ENCODE measurements at places on chromosomes 2 and 18.

DNA sequence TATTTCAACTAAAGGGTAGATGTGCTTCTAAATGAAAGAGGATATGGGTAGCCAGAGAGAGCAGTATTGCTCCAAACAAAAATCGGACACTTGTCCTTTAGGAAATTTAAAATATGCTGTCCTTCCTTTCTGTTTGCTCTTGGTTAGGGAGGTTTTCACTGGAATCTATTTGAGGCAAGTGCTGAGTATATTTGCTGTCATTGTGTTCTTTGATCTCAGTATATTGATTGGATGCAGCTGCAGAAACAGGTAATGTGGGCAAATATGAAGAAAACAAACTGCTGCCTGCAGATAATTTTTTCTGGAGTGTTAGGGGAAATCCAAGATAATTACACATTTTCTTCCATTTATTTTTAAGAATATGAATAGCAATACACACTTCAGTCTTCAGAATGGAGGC is 410.2 kb downstream of the NCKAP5 start:
- no peak for DNase-seq

GRCh38 chr2:203909974-203910373 is 26.6 kb upstream of the ICOS start:
- DNase-seq = no peak

GRCh38 chr18:13271302-13271911 is 52.8 kb downstream of the LDLRAD4 start:
- DNase-seq = no peak

- no peak for DNase-seq
Observed at GRCh38 chr2:11492244-11492643, 26.3 kb upstream of the E2F6 start.

DNA sequence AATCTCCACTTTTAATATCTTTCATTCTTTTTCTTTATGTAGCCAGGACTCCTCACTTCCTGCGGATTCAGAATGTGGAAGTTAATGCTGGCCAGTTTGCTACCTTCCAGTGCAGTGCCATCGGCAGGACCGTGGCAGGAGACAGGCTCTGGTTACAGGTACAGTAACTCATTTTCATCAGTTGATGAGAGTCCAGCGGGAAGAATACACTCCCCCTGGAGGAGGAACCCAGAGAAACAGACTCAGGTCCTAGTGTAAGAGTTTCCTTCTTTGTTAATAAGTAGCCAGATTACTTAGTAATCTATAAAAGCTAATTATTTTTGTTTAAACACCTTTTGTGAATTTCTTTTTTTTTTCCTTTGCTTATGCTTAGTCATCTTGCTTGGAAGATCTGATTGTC is 359.4 kb downstream of the PTPRM start:
- no peak for DNase-seq

DNA sequence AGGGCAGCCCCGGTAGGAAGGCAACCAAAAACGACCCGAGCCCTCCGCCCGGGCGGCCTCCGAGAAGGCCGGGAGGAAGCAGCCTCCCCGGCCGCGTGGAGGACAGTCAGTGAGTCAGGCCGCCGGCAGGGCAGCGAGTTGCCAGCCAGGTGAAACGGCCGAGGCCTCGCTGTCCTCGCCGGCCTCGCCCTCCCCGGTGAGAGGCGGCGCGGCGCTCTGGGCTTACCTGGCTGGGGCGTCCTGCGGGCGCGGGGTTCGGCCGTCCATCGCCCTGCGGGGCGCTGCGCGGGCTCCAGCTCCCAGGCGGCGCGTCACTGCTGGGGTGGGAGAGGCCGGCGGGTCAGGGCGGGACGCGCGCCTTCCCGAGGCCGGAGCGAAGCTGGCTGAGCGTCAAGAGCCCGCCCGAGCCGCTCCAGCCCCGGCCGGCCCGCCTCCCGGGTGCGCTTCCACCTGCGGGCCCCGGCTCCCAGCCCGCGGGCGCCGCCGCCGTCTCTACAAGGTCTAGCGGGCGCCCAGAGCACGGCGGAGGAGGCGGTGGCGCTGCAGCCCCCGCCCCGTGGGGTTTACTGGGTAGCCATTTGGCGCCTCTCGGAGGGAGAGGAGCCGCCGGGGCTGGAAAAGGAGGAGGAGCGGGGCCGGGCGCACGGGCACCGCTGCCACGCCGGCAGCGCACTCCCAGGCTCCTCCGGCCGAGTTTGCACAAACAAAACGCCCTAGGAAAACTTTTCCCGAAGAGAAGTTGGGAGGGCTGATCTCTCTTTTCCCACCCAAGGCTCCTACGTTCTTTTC is 499 bp downstream of the COBLL1 start:
- DNase-seq = no peak

- DNase-seq = no peak
Observed at GRCh38 chr2:218077464-218078216, 8.6 kb downstream of the RUFY4 start.

DNA sequence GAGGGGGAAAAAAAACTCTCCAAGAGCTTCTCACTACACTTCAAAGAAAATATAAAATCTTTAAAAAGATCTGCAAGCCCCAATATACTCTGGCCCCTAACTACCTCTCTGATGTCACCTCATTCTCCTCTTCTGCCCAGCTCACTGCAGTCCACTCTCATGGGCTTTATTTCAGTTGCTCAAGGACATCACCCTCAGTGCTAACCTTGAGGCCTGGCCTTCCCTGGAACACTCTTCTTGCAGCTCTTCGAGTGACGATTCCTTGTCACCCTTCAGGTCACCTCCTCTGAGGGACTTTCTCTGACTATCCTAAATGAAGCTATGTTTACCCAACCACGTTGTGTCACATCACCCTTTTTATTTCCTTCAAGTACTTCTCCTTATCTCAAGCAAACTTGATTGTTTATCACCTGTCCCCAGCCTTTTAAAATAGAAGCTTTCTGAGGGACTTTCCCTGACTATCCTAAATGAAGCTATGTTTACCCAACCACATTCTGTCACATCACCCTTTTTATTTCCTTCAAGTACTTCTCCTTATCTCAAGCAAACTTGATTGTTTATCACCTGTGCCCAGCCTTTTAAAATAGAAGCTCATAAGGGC is 10.4 kb downstream of the RTTN start:
- no peak for DNase-seq

DNA sequence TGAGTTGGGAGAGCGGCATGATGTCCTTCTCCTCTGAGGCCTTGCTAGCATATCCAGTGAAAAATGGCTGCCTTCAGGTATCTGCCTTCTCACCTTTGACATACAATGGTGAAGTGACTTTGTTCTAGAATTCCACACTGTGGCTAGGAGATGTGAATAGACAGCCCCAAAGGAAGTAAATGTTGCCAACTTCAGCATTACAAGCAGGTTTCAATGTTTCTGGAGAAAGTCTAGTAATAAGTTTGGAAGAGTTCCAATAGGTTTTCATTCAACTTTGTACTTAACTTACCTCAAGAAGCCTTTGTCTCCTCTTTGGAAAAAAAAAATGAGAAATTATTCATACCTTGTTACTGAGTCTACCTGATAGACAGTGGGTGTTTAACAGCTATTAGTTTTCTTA is 421.3 kb upstream of the MMADHC start:
- DNase-seq = no peak

- no peak for DNase-seq
Observed at GRCh38 chr2:48459921-48460320, 70.0 kb upstream of the STON1 start.

- no peak for DNase-seq
Observed at GRCh38 chr18:71808616-71809015, 735.5 kb downstream of the CBLN2 start.

DNA sequence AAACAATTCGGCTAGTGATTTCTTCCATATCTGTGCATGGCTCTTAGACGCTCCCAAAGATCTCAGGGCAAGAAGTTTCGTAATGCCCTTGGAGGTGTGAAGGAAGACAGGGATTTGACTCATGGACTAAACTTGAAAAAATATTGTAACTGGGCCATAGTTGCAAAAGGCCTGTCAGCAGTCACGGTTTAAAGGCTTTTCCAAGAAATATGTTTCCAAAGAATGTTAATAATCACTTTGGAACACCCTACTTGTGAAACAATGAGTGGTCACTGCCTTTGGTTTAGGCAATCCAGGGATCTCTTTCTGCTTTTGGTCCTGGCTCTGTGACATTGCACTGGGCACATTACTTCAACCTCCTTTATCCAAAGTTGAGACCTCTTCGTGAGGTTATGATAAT is 102.5 kb upstream of the RASGRP3 start:
- no peak for DNase-seq

DNA sequence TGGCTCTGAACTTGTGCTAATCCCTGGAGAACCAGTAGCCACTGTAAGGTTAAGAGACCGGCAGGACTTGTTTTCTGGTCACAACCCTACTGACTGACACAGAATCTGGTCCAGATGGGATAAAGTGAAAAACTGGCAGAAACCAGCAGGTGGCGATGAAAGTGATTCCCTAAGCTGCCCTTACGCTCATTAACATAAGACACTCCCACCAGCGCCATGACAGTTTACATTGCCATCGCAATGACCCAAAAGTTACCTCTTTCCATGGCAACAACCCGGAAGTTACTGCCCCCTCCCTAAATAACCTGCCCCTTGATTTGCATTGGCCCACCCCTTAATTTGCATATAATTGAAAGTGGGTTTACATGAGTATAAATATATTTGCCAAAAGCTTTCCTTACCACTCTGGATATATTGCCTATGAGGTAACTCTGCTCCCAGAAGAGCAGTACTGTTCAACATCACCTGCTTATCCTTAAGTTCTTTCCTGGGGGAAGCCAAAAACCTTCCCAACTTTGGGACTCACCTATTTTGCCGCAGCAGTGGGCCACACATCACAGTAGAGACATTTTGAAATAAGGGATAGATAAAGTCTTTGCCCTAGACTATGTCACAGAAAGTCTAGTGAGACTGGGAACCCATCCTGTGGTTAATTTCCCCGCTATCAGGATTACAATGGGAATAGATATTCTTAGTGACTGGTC is 35.8 kb upstream of the AFF3 start:
- DNase-seq = no peak

GRCh38 chr2:237482485-237482884 is 4.6 kb upstream of the MLPH start:
- DNase-seq = no peak

DNA sequence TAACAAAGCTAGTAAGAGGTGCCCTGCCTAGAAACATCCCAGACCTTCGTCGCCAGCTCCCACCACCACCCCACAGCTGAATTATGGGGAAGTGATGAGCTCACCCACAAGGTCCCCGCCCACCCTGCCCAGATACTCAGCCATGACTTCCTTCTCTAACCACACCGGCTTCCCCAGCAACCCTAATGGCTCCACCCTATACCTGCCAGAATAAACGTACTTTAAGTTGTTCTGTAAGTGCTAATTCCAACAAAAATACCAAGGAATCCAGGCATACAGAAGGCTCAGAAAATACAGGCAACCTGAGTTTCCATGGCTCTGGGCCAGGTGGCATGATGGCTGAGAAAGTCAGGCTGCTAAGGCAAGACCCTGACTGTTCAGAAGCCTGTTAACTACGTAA is 39.1 kb downstream of the TMEM163 start:
- DNase-seq = peak; percentile 42

DNA sequence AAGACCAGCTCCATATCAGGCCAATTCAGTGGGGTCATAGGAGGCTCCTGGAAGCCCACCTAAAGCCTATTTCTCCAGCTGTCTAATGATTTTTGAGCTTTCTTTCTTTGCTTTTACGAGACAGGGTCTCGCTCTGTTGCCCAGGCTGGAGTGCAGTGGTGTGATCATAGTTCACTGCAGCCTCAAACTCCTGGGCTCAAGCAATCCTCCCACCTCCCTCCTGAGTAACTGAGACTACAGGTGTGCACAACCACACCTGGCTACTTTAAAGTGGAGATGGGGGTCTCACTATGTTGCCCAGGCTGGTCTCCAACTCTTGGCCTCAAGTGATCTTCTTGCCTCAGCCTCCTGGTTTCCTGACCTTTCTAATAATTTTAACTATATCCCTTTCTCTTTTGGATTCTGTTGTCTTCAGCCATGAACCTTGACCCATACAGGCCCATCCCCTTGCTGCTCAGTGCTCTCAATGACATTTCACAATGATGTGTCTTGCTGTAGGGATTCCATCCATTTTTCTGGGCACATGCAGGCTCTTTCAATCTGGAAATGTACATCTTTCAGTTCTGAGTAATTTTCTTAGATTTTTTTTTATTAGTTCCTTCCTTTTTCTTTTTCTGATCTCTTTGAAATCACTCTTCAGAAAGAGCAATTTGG is 29.7 kb downstream of the GNLY start:
- DNase-seq = no peak

- no peak for DNase-seq
Observed at GRCh38 chr18:47979611-47980200, 49.2 kb upstream of the SMAD2 start.

DNA sequence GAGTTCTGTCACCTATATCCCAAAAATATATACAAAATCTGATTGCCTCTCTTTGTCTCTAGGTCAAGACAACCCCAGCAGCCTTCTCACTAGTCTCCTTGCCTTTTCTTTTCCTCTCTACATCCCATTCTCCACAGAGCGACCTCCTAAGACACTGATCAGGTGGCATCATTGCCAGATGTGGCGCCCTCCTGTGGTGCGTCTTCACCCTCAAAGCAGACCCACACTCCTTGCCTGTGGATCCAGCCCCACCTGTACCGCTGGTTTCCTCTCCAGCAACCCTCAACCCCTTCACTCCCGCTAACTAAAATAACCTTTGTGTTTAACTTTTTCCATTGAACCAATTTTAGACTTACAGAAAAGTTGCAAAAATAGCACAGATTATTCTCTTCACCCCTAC is 273.3 kb downstream of the GLI2 start:
- DNase-seq = no peak

DNA sequence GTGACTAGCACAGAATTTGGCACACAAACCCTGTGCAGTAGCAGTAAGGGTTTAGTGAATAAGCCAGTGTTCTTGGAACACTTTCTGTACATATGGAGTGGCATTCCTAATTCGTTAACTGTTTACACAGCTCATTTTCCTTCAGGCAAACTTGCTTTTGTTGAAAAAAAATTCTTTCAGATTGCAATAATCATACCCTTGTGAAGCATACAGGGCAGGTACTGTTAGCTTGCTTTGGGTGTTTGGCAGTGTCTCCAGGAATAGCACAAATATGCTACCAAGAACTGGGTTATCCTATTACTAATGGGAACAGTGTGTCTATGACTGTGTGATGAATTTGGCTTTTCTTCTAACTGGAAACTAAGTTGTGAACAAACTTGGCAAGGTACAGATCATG is 33.4 kb downstream of the UGP2 start:
- DNase-seq = no peak

GRCh38 chr2:133755480-133756300 is 187.4 kb upstream of the NCKAP5 start:
- DNase-seq = no peak

DNA sequence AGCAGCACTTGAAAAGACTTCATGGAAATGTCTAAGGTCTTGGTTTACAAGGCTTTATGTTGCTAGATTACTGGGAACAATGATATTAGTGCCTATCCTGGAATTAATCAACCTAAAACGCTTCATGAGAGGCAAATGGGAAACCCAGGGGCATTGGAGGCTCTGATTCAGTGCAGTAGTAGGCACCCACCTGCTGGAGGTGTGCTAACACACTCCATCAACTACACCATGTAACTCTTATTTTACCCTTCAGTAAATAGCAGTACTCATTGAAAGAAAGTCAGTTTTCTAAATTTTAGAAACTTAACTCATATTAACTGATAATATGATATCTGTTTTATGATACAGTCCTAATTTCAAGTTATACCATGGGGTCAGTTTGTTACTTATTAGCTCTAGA is 17.4 kb upstream of the HNRNPA3 start:
- DNase-seq = no peak
